Head of caudate nucleus (tissue), 42 donors: ENCODE measurements at places on chromosomes 6 and 20.

- no peak for DNase-seq
Measured at GRCh38 chr6:103367212-103367611, 1492.5 kb downstream of the HACE1 start.

GRCh38 chr6:3540253-3540820 lies 83.5 kb upstream of the SLC22A23 start:
- DNase-seq = no peak

DNA sequence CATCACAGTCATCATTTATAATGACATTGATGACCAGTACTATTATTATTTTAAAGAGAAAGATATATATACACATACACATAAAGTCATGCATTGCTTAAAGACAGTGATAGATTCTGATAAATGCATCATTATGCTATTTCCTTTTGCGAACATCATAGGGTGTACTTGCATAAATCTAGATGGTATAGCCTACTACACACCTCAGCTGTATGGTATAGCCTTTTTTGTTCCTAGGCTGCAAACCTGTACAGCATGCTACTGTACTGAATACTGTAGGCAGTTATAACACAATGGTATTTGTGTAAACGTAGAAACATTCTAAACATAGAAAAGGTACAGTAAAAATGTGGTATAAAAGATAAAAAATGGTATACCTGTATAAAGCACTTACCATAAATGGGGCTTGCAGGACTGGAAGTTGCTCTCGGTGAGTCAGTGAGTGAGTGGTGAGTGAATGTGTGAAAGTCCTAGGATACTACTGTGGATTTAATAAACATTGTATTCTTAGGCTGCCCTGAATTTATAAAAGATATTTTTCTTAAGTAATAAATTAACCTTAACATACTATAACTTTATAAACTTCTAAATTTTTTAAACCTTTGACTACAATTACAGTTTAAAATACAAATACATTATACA lies 23.9 kb downstream of the QKI start:
- DNase-seq = no peak

DNA sequence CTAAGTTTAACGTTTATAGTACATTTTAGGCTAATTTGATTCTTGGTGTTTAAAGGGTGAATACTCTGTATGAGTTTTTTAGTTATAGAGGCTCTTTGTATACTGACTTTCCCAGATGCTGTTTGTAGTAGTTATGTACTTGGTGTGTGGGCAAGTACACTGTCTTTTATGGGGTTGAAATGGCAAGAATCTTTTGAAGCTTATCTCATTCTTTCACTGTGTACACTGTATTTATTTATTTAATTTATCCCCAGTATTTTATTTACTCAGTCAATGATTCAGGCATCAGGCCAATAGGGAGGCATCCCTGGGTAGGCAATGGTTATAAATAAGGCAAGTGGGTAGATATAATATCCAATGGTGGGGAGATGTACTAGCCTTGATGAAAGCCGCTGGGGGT lies 277.0 kb upstream of the PTCHD4 start:
- DNase-seq = no peak

DNA sequence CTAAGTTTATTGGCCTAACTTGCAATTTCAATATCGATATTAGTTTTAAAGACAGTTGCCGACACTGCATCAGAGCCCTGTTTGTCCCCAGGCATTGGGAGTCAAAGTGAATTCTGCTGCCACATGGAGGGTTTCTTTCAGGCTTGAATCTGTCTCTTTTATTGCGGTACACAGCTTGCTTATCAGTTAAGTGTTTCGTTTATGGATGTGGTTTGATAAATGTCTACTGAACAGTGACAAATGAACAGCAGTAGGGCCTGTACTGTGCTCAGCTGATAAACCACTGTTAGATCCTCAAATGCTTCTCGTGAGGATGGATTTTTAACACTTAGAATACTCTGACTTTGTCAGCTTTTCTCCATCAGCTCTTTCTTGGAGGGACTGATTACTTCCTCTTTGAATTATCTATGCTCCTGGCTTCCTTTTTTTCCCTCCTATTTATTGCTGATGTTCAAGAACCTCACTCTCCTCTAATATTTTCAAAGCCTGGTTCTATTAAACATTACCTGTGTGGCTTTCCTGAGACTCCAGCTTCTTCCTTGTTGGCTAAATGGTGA lies 240.8 kb downstream of the PLCB1 start:
- no peak for DNase-seq

DNA sequence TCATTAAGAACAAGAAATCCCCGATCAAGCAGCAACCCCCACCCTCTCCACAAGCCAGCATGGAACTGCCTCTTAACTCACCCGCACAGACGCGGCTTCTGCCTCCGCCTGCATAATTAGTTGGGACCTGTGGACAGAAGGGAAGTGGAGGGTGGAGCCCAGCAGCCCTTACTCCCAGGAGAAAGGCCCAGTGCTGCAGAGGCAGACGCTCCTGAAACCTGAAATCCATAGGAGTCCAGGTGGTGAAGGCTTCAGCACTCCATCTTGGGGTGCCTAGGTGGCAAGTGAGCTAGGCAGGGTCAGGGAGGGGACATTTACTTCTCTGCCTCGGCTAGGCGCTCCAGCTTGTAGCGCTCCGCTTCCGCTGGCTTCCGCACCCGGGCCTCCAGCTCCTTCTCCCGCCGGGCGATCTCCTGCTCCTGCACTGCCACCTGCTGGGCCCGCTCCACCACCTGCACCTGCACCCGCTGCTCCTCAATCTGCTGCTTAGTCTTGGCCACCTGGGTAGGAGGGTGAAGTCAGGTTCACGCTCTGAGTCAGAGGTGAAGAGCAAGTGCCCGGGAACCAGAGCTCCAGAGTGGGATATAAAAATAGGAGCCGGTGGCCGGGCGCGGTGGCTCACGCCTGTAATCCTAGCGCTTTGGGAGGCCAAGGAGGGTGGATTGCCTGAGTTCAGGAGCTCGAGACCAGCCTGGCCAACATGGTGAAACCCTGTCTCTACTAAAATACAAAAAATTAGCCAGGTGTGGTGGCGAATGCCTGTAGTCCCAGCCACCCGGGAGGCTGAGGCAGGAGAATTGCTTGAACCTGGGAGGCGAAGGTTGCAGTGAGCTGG lies 10.7 kb downstream of the TUBB start:
- peak; percentile 81 for DNase-seq

GRCh38 chr6:41605649-41606048 lies 32.6 kb upstream of the MDFI start:
- no peak for DNase-seq

GRCh38 chr6:126227833-126228702 lies 111.8 kb upstream of the CENPW start:
- no peak for DNase-seq

DNA sequence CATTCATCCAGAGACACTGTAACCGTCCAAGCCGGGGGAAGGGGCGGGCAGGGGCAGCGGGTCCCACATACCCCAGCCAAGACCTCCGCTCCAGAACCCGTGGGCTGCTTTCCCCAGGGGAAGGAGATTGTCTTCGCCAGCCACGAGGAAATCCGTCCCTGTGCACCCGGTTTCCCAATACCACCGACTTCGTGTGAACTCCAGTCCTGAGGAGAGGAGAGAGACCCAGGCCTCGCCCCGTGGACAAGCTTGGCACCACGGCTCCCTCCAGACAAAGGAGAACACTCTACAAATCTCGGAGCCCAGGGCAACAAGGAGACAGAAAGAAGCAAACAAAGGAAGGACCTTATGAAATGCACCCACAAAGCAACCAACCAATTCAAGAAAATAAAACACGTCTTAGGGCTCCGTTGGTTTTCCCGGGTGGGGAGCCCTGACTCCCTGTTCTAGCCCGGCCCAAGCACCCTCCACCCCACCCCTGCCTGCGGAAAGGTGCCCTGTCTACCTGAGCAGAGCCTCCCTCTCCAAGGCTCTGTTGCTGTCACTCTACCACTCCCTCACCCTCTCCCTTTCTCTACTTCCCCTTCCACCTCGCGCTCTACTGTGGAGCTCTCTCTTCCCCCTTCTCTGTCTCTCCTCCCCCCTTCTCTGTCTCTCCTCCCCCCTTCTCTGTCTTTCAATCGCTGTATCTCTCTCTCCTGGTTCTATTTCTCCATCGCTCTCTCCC lies 1382.8 kb upstream of the DEFB115 start:
- no peak for DNase-seq

DNA sequence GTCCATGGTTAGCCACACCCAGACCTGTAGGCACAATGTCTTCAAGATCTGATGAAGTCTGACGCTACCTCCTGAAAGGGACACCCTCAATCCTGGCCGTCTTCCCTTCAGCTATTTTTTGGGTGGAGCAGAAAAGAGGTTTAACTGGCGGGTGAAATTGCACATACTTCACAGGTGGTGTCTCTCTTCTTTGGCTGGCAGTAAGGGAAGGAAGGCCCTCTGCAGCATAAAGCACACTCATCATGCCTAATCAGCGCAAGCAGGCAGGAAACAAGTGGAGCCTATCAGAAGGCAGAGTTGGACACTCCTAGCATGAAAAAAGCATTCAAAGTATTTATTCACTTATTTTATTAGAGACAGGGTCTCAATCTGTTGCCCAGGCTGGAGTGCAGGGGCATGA lies 32.9 kb downstream of the PNLDC1 start:
- DNase-seq = no peak

GRCh38 chr20:6698056-6698455 lies 69.4 kb upstream of the BMP2 start:
- DNase-seq = no peak

DNA sequence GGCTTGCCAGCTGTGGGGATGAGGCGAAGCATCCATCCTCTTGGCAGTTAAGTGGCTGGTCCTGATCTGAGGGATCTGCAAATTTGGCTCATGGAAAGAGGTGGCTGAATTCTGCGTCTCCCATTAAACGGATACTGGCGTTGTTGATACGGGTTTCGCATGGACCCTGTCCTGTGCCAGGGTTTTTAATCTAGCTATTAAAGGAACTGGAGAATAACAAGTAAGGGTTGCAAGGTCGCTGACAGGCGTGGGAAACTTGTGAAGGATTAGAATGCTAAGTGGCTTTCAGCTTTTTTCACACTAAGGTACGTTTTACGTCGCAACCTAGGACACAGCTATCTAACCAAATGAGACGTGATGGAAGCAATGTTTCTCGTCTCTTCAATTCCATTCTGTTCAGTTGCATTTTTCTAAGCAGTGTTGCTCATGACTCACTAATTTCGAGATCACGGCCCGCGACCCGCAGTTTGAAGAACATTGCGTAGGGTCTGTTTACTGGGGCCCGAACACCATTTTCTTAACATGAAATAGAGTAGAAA lies 852 bp downstream of the GMNN start:
- DNase-seq = no peak

DNA sequence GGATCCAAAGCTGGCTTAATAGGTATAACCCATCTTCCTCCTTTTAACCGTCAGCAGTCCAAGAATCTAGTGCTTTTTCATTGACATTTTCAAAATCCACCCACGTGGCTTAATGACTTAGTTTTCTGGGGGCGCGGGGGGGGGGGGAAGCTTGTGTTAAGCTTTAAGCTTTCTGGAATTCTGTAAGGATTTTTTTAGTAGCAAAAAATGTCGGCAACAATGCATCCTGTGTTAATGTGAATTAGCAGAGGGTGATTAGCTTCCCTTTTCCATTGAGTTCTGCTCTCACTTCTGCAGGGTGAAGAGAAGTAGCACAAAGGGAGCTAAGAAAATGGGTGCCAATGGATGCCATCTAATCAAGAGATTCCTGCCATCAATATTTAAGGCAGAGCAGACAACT lies 348.2 kb downstream of the SAMD5 start:
- no peak for DNase-seq

GRCh38 chr6:10759312-10759839 lies 11.8 kb downstream of the TMEM14B start:
- DNase-seq = no peak

GRCh38 chr20:63151554-63152321 lies 64.2 kb downstream of the YTHDF1 start:
- peak; percentile 59 for DNase-seq

DNA sequence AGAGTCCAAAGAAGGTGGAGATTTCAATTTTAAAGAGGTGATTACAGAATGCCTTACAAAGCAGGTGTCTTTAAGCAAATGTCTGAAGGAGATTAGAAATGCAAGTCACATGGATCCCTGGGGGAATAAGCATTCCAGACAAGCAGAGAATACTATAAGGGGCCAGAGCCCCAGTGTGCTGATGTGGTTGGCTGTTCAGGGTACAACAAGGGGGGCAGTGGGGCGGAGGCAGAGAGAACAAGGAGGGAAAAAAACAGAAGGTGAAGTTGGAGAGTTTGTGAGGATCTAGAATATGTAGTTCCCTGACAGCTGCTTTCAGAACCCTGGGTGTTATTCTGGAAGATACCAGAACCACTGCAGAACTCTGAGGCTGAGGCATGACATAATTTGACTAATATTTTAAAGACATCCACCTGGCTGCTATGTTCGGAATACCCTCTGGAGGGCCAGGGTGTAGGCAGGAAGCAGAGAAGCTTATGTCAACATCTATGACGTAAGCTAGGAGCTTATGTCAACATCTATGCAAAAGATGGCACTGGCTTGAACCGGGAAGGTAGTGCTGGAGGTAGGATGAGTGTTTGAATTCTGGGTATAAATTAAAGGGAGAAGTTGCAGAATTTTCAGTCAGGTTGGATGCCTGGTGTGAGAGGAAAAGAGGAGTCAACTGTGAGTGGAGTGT lies 276.3 kb upstream of the AGPAT4 start:
- no peak for DNase-seq

GRCh38 chr20:16491294-16491905 lies 81.8 kb downstream of the KIF16B start:
- no peak for DNase-seq

- no peak for DNase-seq
Measured at GRCh38 chr20:61728326-61728725, 337.4 kb downstream of the TAF4 start.

GRCh38 chr20:3208786-3209256 lies 477 bp upstream of the ITPA start:
- DNase-seq = no peak

- DNase-seq = no peak
Measured at GRCh38 chr20:53738945-53739798, 145.5 kb upstream of the ZNF217 start.

DNA sequence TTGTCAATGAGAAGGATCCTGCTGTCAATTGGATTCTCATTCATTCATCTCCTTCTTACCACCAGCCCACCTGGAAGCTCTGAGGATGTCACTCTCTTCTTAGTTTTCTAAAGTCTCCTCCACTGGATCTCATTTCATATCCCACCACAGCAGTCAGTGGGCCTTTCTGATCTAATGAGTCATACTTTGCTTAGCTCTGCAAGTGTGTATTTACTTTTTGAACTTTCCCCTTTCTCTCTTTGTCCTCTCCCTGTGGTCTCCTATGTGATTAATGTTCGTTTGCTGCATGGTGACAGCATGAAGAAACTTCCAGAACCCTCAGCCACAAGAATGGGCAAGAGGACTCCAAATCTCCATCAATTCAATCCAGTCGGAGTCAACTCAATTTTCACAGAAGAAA lies 63.6 kb upstream of the SYNDIG1 start:
- DNase-seq = no peak

- DNase-seq = peak; percentile 16
Measured at GRCh38 chr20:7866285-7866684, 74.0 kb downstream of the HAO1 start.

GRCh38 chr20:32763202-32764004 lies 1.2 kb downstream of the DNMT3B start:
- DNase-seq = no peak

- DNase-seq = no peak
Measured at GRCh38 chr6:137859025-137859424, 8.0 kb upstream of the TNFAIP3 start.

GRCh38 chr6:103504501-103505154 lies 1355.1 kb downstream of the HACE1 start:
- DNase-seq = no peak

- no peak for DNase-seq
Measured at GRCh38 chr6:56902641-56903464, 52.1 kb upstream of the BEND6 start.

- no peak for DNase-seq
Measured at GRCh38 chr6:156347246-156347645, 429.9 kb upstream of the ARID1B start.
